GM12865 (cell line): ENCODE measurements at places on chromosomes 7 and 10.

DNA sequence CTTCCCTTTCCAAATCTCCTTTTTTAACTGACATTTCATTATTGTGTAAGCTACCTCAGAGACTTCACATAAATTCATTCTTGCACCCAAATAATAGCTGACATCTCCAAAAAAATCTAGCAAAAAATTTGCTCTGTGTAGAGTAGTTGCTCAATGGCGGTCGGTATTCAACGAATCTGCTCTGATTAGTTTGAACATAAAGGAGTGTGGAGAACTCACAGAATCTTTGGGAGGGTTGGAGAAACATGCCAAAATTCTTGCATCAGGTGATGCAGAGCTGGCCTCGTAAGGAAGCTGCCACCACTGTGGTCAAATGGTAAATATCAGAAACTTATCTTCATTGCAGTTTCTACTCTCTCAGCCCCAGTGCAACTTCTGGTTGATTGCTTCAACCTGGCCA lies 201.2 kb upstream of the MDFIC start:
- no peak for DNase-seq

GRCh38 chr10:111116762-111117445 lies 40.1 kb downstream of the ADRA2A start:
- DNase-seq: no peak

GRCh38 chr7:24755541-24756407 lies 1.5 kb downstream of the GSDME start:
- DNase-seq: peak; percentile 88

DNA sequence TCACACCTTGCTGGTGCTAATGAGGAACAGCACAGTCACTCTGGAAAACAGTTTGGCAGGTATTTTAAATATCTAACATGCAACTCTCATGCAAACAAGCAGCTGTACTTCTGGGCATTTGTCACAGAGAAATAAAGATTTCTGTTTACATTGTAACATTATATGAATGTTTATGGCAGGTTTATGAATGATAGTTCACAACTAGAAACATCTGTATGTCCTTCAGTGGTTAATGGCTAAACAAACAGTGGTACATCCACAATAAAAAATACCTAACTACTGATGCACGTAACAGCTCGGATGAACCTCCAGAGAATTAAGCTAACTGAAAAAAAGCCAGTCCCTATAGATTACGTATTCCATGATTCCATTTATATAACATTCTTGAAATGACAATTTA lies 109.6 kb downstream of the GPR37 start:
- DNase-seq: no peak

- DNase-seq: no peak
Measured at GRCh38 chr10:23439452-23439960, 631 bp downstream of the OTUD1 start.

DNA sequence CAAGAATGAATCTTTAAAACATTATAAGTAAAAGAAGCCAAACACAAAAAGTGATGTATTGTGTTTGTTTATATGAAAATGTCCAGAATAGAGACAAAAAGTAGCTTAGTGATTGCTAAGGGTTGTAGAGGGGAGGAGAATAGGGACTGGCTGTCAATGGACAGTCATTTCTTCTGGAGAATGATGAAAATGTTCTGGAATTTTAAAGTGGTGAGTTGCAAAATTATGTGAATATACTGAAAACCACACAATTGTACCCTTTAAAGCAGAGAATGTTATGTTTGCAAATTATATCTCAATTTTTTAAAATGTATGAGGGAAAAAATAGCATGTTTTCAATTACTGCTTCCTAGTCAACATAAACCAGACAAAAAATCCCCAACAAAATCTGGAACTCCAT lies 174.2 kb downstream of the KMT2E start:
- DNase-seq: no peak

DNA sequence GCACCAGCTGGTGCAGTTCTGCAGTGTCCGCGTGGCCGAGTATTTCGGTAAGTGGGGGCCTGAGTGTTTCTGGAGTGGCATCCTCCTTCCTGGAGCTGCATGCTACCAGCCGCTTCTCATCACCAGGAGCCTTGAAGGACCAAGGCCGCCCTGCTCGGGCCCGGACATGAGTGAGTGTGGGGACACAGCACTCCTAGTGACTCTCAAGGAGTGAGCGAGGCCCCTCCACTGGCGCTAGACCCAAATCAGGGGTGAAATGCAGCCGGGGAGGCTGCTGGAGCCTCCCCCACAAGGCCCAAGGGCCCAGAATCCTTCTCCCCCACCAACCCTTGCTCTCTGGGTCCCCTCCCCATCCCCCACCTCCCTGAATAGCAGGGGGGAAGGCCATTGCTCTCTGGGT lies 48.0 kb downstream of the CAMK2B start:
- no peak for DNase-seq

DNA sequence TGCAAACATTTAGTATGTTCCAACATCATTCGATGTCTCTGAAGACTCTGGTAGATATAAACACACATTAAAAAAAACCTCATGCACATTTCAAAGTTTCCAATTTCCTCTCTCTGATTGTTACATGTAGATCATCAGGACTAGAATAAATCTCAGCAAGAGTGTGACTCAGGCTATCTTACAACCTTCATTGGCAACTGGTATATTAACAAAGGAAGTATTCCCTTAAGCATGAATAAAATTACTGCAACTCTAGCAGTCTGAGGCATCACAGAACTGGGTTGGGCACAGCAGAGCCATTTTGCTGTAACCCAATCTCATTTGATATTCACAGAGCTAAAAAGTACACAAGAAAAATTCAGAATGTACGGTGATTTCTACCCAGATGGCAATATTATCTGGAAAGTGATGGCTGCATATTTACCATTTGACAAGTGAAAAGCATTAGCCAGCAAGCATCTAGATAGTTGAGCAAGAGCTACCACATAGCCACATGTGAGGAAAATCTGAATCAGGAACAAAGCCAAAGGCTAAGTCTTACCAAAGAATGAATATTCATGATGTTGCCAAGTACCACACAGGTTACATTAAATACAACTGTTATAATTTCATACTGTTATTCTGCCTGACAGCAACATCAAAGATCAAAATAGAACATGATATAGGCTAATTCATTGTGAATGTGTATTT lies 232.2 kb downstream of the CRPPA start:
- DNase-seq: no peak

DNA sequence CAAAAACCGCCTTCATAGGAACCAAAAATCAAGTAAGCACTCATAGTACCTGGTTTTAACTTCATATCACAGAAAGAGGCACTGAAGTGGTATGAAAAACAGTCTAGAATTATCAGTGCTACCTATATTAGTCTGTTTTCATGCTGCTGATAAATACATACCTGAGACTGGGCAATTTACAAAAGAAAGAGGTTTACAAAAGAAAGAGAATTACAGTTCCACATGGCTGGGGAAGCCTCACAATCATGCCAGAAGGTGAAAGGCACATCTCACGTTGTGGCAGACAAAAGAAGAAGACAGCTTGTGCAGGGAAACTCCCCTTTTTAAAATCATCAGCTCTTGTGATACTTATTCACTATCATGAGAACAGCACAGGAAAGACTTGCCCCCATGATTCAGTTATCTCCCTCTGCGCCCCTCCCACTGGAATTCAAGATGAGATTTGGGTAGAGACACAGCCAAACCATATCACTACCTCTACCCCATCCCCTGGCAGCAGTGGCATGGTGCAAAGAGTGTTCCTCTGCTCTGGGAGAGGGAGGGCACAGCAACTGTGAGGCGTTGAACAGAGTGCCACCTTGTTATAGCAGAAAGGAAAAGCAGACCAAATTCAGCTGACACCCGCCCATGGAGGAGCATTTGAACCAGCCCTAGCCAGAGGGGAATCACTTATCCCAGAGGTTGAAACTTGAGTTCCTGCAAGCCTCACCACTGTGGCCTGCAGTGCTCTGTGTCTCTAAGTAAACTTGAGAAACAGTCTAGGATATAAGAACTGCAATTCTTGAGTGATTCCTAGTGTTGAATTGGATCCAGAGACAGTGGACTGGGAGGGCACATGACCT lies 61.9 kb upstream of the PTPRZ1 start:
- DNase-seq: no peak

DNA sequence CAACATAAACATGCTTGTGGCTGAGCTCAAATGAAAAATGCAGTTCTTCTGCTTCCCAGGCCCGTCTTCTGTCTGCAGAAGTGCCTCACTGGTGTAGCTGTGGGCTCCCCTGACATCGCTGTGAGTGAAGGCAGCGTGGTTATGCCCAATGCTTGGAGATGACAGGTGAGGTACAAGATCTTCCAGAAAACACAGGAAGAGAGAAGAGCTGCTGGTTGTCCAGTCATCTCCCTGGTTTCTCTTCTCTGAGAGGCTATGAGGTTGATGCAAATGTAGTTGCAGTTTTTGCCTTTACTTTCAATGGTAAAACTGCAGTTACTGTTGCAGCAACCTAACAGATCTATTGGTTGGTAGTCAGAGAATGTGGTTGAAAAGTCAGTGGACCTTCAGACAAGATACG lies 223.6 kb downstream of the GATA3 start:
- DNase-seq: no peak

GRCh38 chr10:52394246-52394645 lies 80.2 kb downstream of the DKK1 start:
- DNase-seq: no peak

- DNase-seq: no peak
Measured at GRCh38 chr7:80661729-80662128, 23.3 kb downstream of the CD36 start.

GRCh38 chr10:118800920-118801319 lies 46.1 kb upstream of the CACUL1 start:
- peak; percentile 22 for DNase-seq

- no peak for DNase-seq
Measured at GRCh38 chr7:27146491-27147198, 929 bp downstream of the HOXA6 start.

DNA sequence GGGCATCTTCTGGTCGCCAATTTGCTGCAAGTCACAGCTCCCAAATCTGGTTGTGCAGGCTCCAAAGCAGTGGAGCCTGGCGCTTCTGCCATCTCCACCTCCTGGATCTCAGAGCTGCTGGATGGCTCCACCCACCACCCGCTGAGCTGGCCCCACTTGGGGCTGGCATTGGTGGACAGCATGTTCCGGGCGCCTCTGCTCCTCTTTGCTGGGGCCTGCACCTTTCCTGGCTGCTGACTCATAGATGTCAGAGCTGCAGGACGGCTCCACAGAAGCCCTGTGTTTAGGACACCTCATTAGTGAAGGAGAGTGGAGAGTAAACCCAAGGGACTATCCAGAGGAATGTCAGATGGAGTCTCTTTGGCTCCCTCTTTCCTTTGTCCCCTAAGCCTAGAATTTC lies 27.4 kb downstream of the MAPK8 start:
- DNase-seq: no peak

- no peak for DNase-seq
Measured at GRCh38 chr10:102527546-102527945, 23.8 kb downstream of the SUFU start.

- DNase-seq: no peak
Measured at GRCh38 chr10:61099756-61100155, 155.8 kb upstream of the RHOBTB1 start.

GRCh38 chr10:77889277-77889903 lies 37.2 kb downstream of the DLG5 start:
- no peak for DNase-seq

DNA sequence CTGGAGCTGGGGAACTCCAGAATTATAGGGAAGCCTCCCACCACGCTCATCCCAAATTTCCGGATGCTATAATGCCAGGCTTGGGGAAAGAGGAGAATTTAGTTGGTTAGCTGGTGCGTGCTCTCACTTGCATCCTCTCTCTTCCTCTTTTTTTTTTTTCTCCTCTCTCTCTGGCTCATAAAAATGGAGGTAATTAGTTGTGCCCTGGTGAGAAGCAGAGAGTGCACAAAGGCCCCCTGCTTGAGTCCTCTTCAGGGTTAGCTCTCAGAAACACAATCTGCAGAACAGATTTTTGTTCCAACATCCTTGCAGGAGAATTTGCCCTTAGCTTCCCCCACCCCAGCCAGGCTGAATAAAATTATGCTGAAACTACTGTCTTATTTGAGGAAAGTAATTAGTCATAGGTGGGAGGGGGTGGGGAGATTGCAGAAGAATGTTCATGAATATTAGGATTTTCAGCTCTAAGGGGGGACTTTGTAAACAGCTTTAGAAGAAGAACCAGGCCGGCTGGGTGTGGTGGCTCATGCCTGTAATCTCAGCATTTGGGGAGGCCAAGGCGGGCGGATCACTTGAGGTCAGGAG lies 7.6 kb downstream of the SERPINE1 start:
- DNase-seq: no peak

- no peak for DNase-seq
Measured at GRCh38 chr7:494259-494687, 25.4 kb downstream of the PDGFA start.

GRCh38 chr10:79936625-79937615 lies 12.0 kb downstream of the SFTPD start:
- no peak for DNase-seq

GRCh38 chr10:128871671-128872231 lies 595.3 kb upstream of the MGMT start:
- DNase-seq: no peak

- DNase-seq: no peak
Measured at GRCh38 chr10:72261784-72262404, 11.8 kb upstream of the DDIT4 start.

- no peak for DNase-seq
Measured at GRCh38 chr7:69670701-69671100, 72.4 kb downstream of the AUTS2 start.

DNA sequence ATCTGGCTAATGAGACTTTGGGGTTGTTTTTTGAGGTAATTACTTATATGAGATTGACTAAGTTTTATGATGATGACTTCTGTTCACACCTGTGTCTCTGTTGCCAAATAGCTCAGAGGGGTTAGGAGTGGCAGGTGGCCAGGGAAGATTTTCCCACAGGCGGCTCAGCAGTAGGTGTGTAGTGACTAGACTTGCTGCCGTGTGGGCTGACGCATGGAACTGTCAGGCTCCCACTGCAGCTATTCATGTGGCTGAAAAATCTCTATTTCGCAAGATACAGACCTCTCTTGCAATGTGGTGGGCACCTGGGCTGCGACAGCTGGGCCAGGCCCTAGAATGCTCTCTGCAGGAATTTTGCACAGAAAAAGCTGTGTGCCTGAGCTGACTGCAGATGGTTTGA lies 1.4 kb downstream of the CPA4 start:
- peak; percentile 69 for DNase-seq

DNA sequence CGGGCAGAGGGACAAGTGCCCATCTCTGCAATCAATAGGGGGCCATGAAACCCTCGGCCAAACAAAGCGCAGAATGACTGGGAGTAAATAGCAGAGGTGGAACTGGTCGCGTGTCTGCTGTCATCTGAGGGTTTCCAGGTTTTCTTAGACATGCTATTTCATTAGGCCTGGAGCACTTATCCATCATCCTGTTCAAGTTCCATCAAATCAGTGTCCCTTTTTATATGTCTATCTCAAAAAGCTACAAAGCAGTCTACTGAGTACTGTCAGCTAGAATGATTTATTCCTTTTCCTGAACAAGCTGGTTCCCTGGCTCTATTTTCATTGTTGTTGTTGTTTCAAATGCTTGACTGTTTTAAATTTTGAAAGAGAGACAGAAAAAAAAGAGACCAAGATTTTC lies 590.5 kb downstream of the PARD3 start:
- DNase-seq: no peak

DNA sequence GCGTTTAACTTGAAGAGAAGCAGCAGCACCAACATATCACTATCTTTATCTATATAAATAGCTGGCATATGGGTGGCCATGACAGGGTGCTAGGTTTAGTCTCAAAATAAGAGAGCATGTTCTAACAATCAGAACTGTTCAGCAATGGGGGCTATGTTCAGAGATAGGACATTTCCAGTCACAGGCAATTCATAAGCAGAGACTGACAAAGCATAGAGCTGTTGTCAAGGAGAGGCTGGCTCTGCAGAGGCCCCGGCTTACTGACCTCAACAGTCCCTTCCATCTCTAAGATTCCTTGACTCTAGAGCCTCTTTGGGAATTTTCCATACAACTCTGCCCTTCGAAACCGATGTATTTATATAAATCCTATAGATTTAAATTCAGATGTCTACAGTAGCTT lies 17.2 kb downstream of the ANK3 start:
- DNase-seq: no peak
